ENCODE measurements at places on chromosomes 16 and 17.

DNA sequence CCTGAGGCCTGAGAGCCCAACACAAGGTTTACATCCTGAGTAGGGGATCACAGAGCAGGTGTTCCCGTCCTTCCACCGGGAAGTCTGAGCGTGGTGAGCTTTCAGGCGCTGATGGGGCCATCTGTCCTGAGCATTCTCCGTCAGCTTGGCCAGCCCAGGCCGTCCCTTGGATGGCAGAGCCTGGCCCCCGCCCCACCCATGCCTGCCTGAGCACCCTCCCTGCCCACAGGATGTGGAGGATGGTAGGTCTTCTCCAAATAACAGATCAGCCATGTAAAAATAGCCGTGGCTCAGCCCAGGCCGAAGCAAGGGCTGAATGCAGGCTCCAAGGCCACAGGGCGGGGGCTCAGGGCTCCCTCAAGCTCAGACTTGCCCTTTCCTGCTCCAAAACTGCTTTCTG is 20.2 kb downstream of the SPNS2 start:
- no peak for DNase-seq

- no peak for DNase-seq
Observed at GRCh38 chr17:76826330-76827068, 41.7 kb upstream of the MGAT5B start.

GRCh38 chr17:17485420-17485819 is 8.6 kb downstream of the MED9 start:
- DNase-seq, result no peak

- DNase-seq, result peak; percentile 96
Observed at GRCh38 chr17:60506312-60506711, 19.7 kb downstream of the APPBP2 start.

GRCh38 chr17:17782523-17783115 is 54.2 kb downstream of the SREBF1 start:
- no peak for DNase-seq

DNA sequence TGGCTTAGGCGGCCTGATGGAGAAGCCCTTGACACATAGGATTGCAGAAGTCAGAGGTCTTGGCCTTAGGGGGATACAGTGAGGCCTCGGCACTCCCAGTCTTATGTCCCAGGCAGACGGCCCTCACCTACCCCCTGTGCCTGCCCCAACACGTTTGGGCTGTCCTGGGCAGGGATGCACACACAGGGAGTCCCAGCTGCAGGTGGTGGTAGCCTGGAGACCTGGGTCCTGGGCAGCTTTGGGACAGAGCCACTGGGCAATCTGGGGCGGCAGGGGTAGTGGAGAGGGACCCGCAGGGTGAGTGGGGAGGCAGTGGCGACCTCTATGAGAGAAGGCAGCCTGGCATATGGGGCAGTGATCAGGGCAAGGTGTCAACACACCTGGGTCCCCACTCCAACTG is 48.3 kb downstream of the SDK2 start:
- DNase-seq, result no peak

DNA sequence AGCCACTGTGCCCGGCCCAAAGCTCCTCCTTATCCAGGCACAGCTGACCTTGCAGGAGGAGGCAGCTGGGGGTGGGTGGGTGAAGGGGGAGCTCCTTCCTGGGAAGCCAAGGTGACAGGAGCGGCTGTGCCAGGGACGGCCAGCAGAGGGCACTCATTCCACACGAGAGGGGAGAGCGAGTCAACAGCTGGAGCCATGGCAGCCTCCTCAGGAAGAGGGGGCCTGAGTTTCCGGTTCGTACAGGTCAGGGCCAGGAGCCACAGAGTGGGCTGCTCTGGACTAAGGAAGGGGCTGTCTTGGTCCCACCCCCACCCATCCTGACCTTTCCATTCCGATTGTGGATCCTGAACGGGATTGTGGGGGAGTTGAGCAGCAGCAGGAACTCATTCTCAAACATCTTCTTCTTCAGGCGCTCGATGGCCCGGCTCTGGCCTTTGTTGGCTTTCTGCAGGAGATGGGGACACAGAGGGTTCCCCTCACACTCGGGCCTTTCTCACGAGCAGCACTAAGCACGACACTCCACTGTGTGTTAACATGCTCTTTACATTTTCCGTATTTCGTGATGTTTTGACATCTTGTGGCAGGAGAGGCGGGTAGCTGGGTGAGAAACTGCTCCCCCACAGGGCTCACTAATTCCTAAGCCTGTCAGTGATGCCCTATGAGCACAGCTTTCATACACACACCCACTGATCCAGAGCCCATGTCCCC is 61.6 kb downstream of the TIMM22 start:
- DNase-seq, result peak; percentile 29

DNA sequence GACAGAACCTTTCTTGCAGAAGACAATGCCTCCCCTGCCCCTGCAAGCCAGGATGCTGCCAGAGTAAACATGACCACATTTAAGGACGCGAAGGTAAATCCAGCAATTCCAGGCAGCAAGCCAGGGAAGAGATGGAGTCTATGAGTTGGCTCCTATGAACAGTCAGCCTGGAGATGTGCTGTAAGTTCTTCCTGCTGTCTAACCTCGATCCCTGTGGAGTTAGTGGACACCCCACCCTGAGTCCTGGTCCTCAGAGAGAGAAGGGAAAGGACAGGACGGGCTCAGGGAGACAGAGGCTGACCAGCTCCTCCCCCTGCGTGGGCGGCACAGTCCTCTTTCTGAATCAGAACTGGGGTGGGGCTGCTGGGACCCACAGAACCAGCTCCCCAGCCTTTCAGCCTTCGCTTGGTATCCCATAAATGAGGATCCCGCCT is 24.9 kb downstream of the CDC42EP4 start:
- DNase-seq, result no peak

DNA sequence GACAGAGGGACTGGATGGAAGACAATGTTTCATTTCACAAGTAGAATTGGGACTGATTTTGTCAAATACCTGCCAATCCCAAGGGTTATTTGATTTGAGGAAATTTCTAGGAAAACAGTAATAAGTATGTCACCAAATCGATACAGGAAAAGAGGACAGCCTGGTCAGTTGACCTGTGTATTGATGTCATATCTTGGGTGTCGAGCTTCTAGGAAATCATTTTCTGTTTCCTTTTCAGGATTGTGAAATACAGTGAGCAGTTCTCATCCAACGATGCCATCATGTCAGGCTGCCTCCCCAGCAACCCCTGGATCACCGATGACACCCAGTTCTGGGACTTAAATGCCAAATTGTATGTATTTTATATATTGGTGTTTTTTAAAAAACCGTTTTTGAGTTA is 56.1 kb downstream of the RGS9 start:
- no peak for DNase-seq

DNA sequence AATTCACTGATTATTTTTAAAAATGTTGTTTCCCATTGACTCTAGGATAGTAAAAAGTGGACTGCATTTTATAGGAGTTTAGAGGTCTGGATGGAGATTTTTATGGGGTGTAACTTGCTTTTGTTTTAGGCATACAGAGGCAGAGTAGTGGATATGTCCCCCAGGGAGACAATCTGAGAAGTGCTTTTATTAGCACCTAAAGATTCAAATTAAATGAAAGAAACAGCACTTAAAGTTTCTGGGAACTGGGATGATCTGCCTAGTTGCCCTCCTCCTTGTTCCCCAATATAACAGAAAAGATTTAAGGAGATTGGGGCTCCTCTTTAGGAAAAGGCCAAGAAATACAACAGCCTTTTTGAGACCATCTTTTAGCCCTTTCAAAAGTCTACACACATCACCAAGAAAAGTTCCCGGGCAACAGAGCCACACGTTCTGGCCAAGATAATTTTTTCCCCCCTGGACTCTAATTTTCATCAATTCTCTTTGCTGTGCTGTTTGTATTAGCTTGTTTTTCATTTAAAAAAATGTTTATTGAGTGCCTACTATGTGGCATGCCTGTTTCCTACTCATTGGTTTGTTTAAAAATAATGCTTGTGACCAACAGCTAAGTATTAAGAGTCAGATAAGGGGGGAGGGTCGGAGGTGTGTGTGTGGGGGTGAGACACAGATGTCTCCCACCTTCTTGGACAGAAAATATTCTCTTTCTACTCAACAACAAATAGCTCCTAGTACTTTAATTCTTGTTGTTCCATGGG is 2.5 kb upstream of the IGF2BP1 start:
- DNase-seq, result no peak

GRCh38 chr16:17457997-17458396 is 12.8 kb downstream of the XYLT1 start:
- no peak for DNase-seq

- no peak for DNase-seq
Observed at GRCh38 chr16:25693631-25694030, 1.9 kb downstream of the HS3ST4 start.

GRCh38 chr17:77129568-77130301 is 11.0 kb upstream of the SEC14L1 start:
- DNase-seq, result no peak

- no peak for DNase-seq
Observed at GRCh38 chr16:9670033-9670432, 512.2 kb downstream of the GRIN2A start.

DNA sequence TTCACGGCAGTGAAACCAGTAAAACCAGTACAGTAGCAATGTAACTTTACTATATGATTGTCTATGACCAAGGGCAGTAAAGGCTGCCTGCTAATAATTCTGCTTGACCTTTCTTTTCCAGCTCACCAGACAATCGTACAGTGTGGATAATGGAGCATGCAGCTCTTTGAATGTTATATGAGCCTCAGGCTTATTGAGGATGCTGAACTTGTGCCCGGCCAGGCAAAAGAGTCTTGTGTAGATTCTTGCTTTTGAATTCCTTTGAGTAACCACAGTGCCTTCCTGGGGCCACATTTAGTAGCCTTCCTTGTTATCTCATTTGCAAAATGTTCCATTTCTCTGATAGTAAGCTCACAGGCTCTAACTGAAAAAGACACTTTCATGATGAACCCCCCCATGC is 131.8 kb downstream of the CDH11 start:
- no peak for DNase-seq

DNA sequence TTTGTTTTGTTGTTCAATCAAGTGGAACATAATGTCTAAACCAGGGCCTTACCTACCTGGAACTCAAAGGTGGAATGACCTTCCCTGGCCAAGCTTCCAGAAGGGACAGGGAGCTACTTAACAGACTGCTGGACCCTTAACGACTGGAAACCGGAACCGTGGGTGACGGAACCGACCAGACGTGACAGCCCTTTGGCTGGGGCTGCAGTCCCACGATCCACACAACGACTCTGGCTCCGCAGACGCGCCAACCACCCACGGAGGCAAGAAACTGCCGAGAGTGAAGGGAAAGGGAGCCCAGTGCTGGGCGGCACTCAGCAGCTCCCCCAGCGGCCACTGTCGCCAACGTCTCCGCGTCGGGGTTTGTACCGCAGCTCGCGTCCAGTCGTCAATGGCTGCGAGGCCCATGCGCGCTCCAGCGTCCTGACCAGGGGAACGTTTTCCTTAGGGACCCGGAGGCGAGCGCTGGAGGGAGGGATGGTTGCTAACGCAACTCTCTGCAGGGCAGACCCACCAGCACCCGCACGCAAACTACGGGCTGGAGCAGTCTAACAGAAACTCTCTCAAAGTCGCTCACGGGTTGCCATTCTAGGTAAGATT is 5.5 kb upstream of the KIF22 start:
- peak; percentile 27 for DNase-seq

- DNase-seq, result no peak
Observed at GRCh38 chr17:15436473-15437302, 30.7 kb downstream of the CDRT4 start.

- DNase-seq, result no peak
Observed at GRCh38 chr17:41328207-41328606, 12.7 kb upstream of the KRTAP17-1 start.

- DNase-seq, result no peak
Observed at GRCh38 chr16:73473713-73474112, 425.8 kb upstream of the ZFHX3 start.

GRCh38 chr17:44268709-44269534 is 987 bp upstream of the SLC4A1 start:
- DNase-seq, result no peak

GRCh38 chr16:58577141-58577540 is 52.5 kb downstream of the CNOT1 start:
- no peak for DNase-seq

GRCh38 chr16:48611329-48612137 is 1.6 kb upstream of the N4BP1 start:
- DNase-seq, result no peak

DNA sequence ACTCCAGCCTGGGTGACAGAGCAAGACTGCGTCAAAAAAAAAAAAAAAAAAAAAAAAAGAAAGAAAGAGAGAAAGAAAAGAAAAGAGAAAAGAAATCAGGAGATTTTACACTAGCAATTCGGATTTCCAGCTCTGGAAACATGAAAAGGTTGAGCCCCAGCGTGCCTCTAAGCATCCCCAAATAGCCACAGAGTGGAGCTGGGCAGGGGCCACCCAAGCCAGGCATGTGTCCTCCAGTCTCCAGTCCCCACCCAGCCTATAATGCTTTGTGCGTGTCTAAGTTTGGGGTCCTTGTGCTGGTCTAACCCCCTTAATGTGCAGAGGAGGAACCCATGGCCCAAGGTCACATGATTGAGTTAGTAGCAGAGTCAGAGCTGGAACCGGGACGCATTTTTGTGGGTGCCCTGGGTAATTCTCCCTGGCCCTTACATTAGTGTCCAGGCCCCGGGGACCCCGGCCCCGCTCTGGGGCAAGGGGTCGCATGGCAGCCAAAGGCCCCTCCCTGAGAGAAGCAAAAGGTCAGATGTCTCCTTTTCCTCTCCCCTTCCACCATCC is 19.9 kb downstream of the ADAM11 start:
- no peak for DNase-seq

- no peak for DNase-seq
Observed at GRCh38 chr17:45985447-45985846, 13.6 kb upstream of the STH start.

- DNase-seq, result no peak
Observed at GRCh38 chr17:61595418-61596186, 4.6 kb upstream of the NACA2 start.

- no peak for DNase-seq
Observed at GRCh38 chr16:85751698-85752501, 1.0 kb upstream of the C16orf74 start.

DNA sequence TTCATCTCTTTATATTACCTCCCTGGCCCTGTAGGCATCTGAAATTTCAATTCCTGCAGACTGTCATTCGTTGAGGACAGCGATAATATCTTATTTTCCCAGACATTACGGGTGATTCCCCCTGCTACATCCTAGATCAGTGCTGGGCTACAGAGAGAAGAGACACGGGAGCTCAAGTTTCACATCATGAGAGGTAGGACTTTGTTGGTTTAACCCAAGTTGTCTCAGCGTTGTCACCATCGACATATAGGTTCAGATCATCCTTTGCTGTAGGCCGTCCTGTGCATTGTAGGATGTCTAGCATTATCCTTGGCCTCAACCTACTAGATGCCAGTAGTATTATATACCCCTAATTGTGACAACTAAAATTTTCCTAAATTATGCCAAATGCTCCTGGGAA is 19.3 kb downstream of the MT1X start:
- no peak for DNase-seq

DNA sequence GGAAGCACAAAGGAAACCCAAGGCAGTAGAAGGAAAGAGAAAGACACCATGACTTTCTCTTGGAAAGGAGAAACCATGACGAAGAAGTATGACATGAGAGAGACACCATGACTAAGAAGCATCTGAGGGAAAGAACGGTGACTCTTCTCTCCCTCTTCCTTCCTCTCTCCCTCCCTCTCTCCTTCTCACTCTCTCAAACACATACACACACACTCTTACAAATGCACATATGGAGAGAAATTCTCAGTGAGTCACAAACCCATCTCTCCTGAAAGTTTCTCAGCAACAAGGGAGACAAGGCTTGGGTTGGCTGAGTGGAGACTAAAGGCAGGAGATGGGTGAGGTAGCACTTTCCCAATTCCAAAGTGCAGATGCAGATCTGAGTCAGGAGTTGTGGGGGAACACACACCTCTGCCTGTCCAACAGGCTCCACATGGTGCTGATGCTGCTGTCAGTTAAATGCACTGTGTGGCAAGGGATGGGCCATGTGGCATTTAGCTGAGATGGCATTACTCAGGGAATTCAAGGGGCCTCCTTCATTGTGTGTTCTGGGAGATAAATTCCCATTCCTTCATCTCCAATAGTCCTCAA is 336.7 kb upstream of the C16orf82 start:
- DNase-seq, result no peak

Measured in kidney glomerular epithelial cell (primary cell).